ENCODE measurements at places on chromosomes 7 and 10.

GRCh38 chr7:79979437-79979836, 155.2 kb upstream of the GNAI1 start:
- no peak for DNase-seq

GRCh38 chr10:69232252-69232651, 12.1 kb downstream of the HKDC1 start:
- no peak for DNase-seq

- DNase-seq = no peak
Observed at GRCh38 chr7:45594745-45595535, 20.8 kb downstream of the ADCY1 start.

GRCh38 chr10:122018951-122019413, 30.0 kb downstream of the TACC2 start:
- no peak for DNase-seq

- DNase-seq = no peak
Observed at GRCh38 chr7:152000191-152000590, 25.3 kb upstream of the GALNT11 start.

DNA sequence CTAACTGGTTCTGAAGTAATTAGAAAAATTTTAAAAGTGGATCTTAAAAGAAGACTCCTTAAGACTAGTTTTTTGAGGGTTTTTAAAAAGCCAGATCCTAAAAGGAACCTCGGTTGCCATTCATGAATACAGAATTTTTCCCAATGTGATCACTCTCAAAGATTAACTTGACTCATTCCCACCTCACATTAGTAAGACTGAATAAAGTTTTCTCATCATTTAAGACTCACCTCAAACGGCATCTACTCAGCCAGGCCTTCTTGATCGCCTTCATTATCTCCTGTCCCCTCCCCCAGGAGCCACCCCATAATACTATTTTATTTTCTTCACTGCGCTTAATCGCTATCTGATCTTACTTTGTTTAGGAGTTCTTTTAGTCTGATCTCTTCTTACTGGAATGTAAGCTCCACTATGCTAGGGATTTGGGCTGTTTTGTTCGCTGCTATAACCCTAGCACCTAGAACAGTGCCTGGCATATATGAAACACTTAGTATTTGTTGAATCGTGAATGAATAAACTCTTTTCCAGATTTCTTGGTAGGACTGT, 55.9 kb upstream of the PCGF5 start:
- DNase-seq = no peak

DNA sequence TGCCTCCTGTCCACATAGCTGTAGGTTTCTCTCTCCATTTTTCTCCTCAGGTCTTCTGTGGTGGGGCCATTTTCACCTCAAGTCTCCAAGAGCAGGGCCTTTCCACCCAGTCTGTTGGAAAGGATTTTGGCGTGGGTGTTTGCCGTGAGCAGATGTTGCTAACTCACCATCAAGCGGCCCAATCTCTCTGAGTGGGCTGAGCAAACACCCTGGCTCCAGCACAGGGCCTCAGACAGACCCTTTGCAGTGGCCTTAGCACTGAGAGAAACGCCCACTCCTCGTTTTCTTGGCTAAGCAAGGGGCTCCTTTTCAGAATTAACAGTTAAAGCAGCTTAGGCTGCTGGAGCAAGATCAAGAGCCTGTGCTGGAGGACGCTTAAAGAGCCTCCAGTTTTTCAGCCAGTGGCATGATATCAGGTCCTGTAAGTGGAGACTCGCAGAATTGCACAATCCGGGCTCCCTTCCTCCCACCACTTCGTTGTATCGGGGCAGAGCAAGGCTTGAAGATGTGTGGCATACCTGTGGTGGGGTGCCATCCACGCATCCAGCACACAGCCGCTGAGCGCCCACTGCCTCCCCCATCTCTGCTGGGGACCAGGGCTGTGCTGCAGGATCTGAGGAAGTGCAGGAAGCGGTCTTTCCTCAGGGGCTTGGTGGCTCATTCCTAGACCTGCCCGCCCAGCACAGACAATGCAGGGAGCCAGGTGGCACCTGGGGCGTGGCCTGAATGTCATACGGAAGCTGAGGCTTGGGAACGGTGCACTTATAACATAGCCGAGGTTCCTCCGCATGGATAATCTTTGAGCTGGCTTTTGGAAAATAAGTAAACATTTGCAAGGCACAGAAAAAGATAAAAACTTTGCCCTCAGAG, 142.7 kb downstream of the ADARB2 start:
- no peak for DNase-seq
